ENCODE measurements at places on chromosomes 2 and 18.

GRCh38 chr2:118264232-118264990, 176.1 kb downstream of the INSIG2 start:
- H3K27me3 ChIP-seq, result no peaks in the 10 kb centered on the region
- no peak for DNase-seq

DNA sequence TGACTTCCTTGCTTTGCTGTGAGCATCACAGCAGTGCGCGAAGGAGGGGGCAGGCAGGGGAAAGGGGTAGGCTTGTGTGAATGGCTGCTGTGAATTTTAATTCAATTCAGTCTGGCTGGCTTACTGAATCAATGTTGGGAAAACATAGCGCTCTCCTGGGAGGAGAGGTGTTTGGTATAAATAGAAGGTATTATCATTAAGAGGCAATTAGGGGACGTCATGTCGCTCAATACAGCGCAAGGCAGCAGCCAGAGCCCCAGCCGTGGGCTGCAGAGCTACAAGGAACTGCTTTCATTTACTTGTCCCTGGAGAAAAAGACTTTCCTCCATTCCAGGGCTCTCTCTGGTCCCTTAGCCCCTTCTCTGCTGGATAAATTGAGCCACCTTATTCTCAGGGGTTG, 181.4 kb upstream of the MSH6 start:
- no peak overlapping the region for H3K4me3 ChIP-seq
- H3K36me3 ChIP-seq, result no peaks in the 10 kb centered on the region
- DNase-seq, result no peak
- H3K27ac ChIP-seq, result no peak overlapping the region

- H3K36me3 ChIP-seq, result no peaks in the 10 kb centered on the region
- H3K27ac ChIP-seq, result no peak overlapping the region
- peak overlapping the region; percentile 87 for H3K4me3 ChIP-seq
- H3K4me1 ChIP-seq, result peaks cover 32% of the 10 kb centered on the region
- peak; percentile 28 for DNase-seq
These were observed 228.7 kb downstream of the HAUS1 start for GRCh38 chr18:46332921-46333341.

GRCh38 chr2:75563591-75563990, 2.9 kb upstream of the EVA1A start:
- no peaks in the 10 kb centered on the region for H3K36me3 ChIP-seq
- no peak overlapping the region for H3K27ac ChIP-seq
- H3K27me3 ChIP-seq, result peaks cover 26% of the 10 kb centered on the region

Measured in GM23338 (cell line).